A549 treated with dexamethasone at 1 μM for 4 hours (cell line): ENCODE measurements at places on chromosomes 16 and 17. TPM values are rescaled to one million over a fixed set of nuclear protein-coding genes. Genes with fewer than 3 reads are reported as not detected.

The BCAR1 gene
- total RNA-seq = 82.0 to 145 TPM (median 139 TPM) in 5 replicates

The CRYBA1 gene
- total RNA-seq = not detected in 5 replicates

The VAT1L gene
- 0.02 TPM in 2 of 5 replicates, not detected in the others for total RNA-seq

The ABI3 gene
- 0.05 to 0.09 TPM in 2 of 5 replicates, not detected in the others for total RNA-seq

The CA5A gene
- not detected in 5 replicates for total RNA-seq

The TBC1D3K gene
- total RNA-seq = not detected in 5 replicates

The LPO gene
- total RNA-seq = 0.05 to 0.07 TPM (median 0.06 TPM) in 3 of 5 replicates, not detected in the others

The PERCC1 gene
- total RNA-seq = not detected in 5 replicates

The RAC3 gene
- 26.3 to 41.3 TPM (median 39.9 TPM) in 5 replicates for total RNA-seq

The SYT17 gene
- total RNA-seq = 9.9 to 12.4 TPM (median 11.5 TPM) in 5 replicates

The TPSG1 gene
- 0.08 to 0.09 TPM in 2 of 5 replicates, not detected in the others for total RNA-seq

The PKMYT1 gene
- total RNA-seq = 57.1 to 92.9 TPM (median 85.4 TPM) in 5 replicates

The ACBD4 gene
- 6.3 to 8.0 TPM (median 6.8 TPM) in 5 replicates for total RNA-seq

The ARHGAP23 gene
- total RNA-seq = 54.9 to 79.5 TPM (median 68.3 TPM) in 5 replicates

The KAT2A gene
- total RNA-seq = 29.1 to 48.8 TPM (median 45.8 TPM) in 5 replicates

The ITGA2B gene
- 1.1 to 2.3 TPM (median 1.4 TPM) in 5 replicates for total RNA-seq

The KRTAP16-1 gene
- total RNA-seq = not detected in 5 replicates

The NPW gene
- total RNA-seq = 0.79 to 1.2 TPM (median 1.0 TPM) in 5 replicates

The OR2C1 gene
- total RNA-seq = not detected in 5 replicates

The ELMO3 gene
- total RNA-seq = 0.59 to 1.7 TPM (median 0.98 TPM) in 5 replicates

The ACSM3 gene
- 3.4 to 6.0 TPM (median 4.7 TPM) in 5 replicates for total RNA-seq

The ZNF423 gene
- total RNA-seq = 0.06 to 0.29 TPM (median 0.18 TPM) in 5 replicates
